ENCODE measurements at places on chromosomes 4 and X.

GRCh38 chr4:39415678-39416283 is 9.1 kb downstream of the KLB start:
- no peak for DNase-seq

- DNase-seq = peak; percentile 59
These were observed 64.4 kb downstream of the CHST7 start for GRCh38 chrX:46637938-46638337.

GRCh38 chr4:120842031-120842430 is 80.5 kb downstream of the PRDM5 start:
- peak; percentile 78 for DNase-seq

GRCh38 chr4:5133201-5133600 is 81.9 kb downstream of the STK32B start:
- DNase-seq = no peak

GRCh38 chrX:50799531-50799961 is 14.4 kb downstream of the SHROOM4 start:
- peak; percentile 51 for DNase-seq

Measured in fibroblast of skin of right biceps (primary cell).